ENCODE measurements at places on chromosomes 2 and 18.

DNA sequence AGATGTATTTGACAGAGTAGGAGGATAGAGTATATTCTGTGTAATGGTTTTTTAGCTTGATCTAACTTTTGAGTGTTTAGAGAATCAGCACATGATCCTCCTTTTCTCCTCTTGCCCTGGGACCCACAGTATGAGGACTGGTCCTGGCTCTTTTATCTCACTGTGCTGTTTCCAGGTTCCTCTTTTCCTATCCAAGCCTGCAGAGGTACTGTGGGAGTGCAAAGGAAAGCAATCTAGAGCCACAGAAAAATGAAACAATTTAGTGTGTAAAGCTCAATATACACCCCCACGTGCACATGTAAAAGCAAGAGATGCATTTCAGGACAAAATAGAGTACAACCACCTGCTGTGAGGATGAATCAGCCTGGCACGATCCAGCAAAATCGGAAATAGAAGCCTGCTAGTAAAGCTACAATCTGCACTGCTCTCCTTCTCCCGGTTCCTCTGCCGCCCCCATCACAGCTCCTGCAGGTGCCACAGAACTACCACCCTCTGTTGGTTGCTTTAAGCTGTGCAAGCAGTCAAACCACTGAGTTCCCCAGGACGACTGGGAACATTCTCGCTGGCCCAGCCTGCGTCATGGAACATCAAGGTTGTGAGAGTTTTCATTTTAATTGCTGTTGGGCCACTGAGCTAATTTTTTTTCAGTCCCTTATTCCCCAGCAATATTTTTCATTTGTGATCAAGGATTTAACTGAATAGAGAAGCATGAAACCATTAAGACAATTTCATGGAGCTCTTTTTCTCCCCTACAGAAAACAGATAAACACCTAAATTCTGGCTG, 47.8 kb upstream of the MAPRE3 start:
- peak; percentile 38 for DNase-seq

DNA sequence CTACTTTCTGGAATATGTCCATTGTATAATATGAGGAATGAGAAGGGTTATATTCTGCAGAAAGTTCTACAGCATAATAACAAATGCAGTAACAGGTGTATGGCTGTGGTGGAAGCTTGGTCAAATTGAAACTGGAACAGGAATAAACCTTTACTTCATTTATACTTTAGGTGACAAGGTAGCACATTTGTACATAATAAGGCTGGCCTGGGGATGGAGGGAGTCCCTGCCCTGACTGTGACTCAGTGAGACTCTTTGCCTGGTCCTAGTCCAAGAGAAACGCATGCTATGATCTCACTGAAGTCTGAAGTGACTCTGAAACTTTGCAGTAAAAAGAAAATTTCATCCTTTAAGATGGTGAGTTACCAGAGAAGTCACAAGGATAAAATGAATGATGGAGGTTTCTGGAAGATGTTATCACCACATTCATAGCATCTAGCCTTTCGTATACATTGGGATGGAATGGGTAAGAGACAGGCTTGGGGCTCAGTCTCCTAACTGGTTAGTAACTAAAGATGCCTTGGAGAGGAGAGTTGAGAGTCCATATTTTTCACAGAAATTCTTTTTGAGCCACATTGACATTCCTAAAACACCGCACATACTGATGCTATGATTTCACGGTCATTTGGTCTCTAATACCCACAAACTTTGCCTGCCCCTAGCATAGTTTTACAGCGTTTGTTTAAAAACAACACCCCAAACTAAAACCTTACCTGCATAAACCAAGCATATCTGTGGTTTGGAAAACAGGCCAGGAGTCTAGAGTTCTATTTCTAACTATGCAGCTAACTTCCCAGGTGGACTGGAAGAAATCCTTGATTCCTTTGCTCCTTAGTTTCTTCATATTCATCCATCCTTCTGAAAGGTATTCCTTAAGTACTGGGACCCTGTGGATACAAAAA, 42.4 kb upstream of the NABP1 start:
- DNase-seq, result no peak

GRCh38 chr2:106160786-106161261, 33.3 kb downstream of the UXS1 start:
- DNase-seq, result no peak

- no peak for DNase-seq
These were observed 351.0 kb downstream of the GALR1 start for GRCh38 chr18:77600674-77601073.
